ENCODE measurements at places on chromosomes 2 and 18.

DNA sequence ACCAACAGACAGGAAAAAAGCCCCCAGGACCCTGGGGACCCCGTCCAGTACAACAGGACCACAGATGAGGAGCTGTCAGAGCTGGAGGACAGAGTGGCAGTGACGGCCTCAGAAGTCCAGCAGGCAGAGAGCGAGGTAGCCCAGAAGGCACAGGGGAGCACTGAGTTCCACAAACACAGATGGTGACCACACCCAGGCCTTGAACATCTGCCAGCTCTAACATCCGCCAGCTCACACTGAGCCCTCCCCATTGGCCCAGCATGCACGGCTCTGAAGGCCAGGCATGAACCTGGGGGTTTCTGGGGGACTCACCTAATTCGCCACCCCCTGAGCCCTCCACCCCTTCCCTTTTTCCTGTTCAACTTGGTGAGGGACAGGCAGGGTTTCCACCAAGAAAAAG is 25.6 kb upstream of the PRLH start:
- peak; percentile 40 for DNase-seq

DNA sequence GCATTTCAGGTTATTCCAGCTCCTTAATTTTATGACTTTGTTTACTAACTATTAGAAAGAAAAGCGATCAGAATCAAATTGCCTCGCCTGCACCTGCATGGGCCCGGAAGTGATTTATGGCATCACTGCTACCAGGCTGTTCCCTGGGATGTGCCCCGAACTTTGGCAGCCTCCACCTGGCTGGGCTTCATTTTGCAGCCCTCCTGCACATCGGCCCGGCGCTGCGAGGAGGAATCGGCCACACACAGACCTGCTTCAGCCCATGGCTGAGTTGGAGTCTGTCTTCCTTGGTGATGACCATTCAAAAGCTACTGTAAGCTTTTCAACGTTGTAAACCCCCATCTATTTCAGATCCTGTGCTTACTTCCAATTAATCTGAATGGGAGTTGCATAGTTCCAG is 638.0 kb downstream of the RNF144A start:
- DNase-seq: no peak

DNA sequence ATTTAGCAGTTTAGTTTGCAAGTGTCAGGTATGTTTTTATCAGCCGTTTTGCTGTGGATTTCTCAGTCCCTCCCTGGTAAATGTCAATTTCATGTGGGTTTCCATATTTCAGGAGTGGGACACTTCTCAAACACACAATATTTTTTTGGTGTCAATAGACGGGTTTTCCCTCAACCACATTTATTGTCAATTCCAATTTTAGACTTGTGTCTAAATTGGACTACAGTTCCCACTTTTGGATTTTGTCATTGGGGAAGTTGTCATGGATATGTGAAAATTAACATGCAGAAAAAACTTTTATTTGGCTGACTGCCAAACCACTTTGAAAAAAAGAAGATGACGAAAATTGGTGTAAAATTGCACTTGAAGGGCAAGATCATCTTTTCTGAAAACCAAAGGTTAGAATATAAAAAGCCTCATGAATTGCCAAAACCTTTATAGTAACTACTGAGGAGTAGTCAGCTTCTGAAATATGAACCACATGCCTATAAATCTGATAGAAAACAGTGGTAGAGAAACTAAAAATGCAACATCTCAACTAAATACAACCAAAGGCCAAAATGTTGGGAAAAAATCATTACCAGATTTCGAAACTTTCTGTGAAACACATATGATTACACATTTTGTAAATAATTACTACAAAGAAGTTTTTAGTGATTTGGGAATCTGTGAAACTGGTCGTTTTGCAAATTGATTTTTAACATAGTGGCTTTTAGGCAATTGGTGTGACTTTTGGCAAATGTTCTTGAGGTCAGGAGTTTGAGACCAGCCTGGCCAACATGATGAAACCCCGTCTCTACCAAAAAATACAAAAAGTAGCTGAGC is 106.4 kb downstream of the BCL2L11 start:
- DNase-seq: no peak

DNA sequence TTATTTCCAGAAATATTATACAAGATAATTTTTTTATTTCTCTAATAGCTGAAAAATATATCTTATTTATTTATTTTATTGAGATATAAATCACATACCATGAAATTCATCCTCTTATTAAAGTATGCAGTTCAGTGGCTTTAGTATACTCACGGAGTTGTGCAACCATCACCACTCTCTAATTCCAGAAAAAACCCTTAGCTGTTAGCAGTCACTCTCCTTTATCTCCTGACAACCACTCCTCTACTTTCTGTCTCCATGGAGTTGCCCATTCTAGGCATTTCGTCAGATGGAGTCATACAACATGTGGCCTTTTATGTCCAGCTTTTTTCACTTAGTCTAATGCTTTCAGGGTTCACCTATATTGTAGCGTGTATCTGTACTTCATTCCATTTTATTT is 66.5 kb downstream of the TCF7L1 start:
- DNase-seq: no peak

DNA sequence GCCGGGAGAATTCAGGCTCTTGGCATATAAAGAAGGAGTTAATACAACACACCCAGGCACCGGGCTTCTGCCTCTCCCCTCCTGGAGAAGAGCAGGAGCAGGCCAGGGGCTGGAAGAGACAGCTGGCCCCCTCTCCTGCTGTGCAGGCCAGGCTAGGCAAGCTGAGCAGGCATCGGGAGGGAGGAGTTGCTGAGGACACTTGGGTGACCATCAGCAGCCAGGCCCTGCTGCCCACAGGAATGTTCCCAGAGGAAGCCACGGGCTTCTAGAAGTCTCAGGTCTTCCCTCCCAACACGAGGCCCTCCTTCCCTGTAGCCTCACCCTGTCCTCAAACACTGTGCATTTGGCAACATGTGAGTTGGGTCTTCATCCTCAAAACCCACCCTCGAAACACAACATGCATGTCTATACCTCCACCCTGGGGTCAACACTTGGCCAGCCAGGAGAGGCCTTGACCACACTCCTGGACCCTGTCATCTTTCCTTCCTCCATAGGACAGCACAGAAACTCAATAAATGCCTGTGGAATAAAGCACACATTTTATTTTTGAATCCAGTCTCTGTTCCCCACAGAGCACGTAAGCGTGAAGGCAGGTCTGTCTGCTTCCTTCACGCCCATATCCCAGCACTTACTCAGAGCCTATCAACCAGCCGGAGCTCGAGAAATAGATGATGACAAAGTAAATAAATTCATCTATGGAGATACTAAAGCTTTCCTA is 433.8 kb upstream of the ID2 start:
- DNase-seq: no peak

GRCh38 chr2:204964414-204964813 is 419.1 kb downstream of the PARD3B start:
- no peak for DNase-seq

GRCh38 chr2:134583997-134584520 is 134.7 kb downstream of the TMEM163 start:
- no peak for DNase-seq

- DNase-seq: no peak
Observed at GRCh38 chr2:12169721-12170120, 423.3 kb downstream of the LPIN1 start.

GRCh38 chr2:174608866-174609214 is 11.2 kb upstream of the WIPF1 start:
- DNase-seq: no peak

DNA sequence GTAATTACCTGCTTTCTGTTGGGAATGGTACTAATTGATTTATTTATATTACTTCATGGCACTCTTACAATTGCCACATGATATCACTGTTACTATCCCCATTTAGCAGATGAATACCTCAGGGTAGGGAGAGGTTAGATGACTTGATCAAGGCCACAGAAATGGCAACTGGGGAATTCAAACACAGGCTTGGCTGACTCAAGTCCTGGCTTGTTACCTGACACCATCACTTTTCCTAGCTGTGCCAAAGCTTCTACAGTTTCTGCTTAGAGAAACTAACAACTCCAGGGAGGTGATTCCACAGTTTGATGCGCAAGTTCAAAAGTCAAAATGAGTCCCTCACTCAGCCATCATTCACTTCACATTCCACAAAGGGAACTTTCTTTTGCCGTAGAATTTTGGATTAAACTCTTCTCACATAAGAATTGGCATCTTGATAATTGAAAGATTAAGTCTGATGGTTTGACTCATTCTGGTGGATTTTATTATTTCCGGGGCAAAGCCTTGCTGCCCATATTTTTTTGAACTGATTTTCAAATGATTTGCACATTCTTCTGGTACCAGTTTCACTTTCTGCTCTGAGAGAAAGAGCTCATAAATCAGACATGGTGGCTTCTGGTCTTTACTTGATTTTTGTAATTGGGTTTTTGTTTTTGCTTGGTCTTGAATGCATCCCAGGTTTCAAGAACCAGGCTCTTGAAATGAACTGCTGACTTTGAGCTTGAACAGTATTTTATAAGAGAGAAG is 656.8 kb downstream of the BCL11A start:
- DNase-seq: no peak

DNA sequence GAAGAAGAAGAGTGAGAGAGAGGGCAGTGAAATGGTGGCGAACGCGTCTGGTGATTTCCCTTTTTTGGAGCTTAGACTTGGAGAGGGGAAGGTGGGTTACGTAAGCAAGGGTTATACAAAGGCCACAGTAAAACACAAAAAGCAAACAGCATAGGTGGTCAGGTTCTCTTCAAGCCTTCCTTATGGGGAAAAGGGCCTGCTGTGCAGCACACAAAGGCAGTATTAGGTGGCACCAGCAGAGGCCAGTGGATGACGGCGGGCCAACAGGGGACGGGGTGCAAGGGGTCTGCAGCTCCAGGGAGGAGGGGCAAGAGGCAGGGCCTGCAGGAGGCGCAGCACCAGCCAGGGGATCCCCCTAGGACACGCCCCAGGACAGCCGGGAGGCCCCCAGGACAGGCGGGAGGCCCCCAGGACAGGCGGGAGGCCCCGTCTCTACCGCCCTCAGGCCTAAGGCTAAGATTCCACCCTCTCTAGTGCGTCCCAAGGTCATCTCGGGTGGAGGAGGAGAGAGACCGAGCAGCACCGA is 32.6 kb upstream of the NPC1 start:
- no peak for DNase-seq

GRCh38 chr2:9753276-9753600 is 90.0 kb upstream of the TAF1B start:
- DNase-seq: no peak

GRCh38 chr2:239288237-239288636 is 112.6 kb downstream of the HDAC4 start:
- no peak for DNase-seq

DNA sequence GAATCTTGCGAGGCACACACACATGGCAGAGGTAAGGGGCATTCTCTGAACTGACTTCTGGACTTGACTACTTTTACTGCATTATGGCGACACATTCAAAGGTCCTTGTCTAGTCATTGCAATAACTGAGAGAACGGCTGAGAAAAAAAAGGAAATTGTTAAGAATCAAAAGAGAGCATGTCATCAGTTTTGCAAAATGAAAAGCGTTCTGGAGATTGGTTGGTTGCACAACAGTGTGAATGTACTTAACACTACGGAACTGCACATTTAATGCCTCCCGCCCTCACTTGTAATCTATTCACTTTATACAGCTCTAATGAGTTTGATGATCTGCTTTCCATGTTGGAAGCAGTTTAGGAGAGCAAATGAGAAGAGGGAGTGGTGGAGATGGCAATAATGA is 68.5 kb upstream of the NFU1 start:
- DNase-seq: no peak

DNA sequence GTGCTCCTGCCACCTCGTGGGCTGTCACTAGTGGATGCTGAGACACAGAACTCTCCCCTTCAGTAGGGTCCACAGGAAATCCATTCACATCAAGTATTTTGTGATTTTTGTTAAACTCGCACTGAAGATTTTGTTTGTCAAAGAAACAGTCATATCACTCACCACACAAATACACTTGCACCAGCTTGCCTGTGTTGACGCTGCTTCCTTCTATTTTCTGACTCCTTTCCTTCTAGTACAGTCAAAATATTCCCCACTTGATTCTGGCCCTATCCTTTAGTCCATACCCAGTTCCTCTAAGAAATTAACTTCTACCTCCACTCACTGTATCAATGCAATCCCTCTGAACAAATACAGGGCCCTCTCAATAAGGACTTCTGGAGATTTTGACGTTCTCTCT is 213.2 kb upstream of the ARL4C start:
- no peak for DNase-seq

DNA sequence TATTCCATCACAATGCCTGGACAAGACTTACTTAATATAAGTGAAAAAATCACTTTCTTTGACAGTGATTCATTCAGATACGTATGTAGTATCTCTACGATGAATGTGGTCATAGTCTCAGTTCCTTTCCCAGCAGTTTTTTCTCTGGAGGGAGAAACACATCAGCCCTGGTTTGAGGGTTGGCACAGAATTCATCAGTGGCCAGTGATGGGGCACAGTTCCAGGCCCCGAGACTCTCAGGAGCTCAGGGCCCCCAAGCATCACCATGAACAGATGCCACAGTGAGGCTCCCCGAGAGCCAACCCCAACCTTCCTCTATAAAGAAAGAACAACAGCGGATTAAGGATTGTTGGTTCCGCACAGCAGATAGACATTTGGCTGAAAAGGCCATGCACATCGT is 12.5 kb downstream of the PRKAG3 start:
- DNase-seq: no peak

DNA sequence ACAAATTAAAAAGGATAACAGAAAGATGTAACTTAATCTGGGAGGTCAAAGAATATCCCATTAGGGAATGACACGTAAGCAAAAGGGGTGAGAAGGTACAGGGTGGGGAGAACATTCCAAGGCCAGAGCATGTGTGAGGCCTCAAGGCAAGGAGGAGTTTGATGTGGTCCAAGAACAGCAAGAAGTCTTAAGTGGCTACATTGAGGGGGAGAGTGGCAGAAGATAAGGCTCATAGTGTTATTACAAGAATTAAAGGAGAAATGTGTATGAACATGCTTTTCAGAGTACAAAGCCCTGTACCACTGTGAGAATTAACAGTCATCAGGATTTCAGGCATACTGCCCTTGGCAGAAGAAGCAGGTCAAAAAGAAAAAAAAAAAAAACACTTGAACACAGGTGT is 174.4 kb upstream of the ERBB4 start:
- DNase-seq: no peak

GRCh38 chr2:117273009-117273671 is 541.4 kb upstream of the DDX18 start:
- no peak for DNase-seq

DNA sequence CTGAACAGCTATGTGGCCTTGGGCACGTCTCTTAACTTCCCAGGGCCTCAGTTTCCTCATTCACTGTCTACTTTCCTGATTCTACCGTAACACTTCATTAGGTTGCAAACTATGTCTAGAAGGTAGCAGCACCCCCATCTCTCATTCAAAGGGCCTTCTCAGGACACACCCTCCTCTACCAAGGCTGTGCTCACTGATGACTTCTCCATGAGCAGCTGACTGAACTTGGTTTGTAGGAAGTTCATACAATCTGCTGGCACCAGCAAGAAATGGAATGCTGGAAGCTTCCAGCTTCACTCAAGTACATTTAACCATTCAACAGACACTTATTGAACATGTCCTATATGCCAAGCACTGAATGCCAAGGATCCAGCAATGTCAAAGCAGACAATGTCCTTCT is 250.8 kb upstream of the CTAGE1 start:
- no peak for DNase-seq

Measured in NCI-H446 (cell line).